Sciatic nerve (tissue), 2 donors: ENCODE measurements at places on chromosomes 11 and 22. TPM values are rescaled to one million over a fixed set of nuclear protein-coding genes. Genes with fewer than 3 reads are reported as not detected.

DNA sequence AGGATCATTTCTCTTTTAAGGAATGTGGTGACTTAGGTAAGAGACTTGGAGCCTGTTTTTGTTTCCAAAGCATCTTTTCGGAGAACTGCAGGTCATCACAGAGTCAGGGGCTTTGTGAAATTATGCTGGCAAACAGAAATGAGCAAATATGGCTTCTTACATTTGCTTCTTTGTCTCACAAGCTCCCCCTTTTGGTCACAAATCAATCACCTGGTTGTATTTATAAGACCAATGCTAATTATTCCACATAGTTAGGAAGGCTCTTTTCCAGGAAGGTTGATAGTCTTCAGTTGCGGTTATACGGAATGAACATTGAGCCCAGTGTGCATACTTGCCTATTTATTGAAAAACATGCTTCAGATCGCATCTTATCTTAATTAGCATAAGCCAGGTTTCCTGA lies 34.6 kb upstream of the CEP126 start:
- no peak for DNase-seq

DNA sequence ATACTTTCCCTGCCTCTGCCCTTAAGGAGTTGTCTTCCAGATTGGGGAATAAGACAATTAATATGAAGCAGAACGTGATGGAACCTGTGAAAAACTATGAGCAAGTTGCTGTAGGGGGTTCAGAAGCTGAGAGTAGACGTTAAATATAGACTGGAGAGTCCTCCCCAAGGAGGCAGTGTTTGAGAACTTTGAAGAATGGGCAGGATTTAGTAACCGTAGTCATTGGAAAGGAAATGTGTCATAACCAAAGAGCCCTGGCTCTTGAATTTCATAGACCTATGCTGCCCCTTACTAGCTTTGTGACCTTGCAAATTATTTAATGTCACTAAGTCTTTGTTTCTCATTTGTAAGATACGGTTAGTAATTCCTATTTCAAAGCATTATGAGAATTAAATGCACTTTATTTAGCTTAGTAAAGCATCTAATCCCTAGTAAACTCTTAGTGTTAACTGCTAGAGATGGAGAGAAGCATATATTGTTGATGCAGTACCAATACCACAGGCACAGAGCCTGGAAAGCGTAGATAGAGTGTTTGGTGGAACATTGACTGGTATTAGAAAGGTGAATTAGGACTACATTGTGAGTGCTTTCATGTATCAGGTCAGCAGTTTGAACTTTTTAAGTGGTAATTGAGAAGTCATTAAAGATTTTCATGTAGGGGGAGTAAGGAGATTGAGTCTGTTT lies 54.1 kb downstream of the MCAM start:
- DNase-seq, result no peak

- DNase-seq, result no peak
These were observed 21.5 kb upstream of the ETS1 start for GRCh38 chr11:128608746-128609407.

DNA sequence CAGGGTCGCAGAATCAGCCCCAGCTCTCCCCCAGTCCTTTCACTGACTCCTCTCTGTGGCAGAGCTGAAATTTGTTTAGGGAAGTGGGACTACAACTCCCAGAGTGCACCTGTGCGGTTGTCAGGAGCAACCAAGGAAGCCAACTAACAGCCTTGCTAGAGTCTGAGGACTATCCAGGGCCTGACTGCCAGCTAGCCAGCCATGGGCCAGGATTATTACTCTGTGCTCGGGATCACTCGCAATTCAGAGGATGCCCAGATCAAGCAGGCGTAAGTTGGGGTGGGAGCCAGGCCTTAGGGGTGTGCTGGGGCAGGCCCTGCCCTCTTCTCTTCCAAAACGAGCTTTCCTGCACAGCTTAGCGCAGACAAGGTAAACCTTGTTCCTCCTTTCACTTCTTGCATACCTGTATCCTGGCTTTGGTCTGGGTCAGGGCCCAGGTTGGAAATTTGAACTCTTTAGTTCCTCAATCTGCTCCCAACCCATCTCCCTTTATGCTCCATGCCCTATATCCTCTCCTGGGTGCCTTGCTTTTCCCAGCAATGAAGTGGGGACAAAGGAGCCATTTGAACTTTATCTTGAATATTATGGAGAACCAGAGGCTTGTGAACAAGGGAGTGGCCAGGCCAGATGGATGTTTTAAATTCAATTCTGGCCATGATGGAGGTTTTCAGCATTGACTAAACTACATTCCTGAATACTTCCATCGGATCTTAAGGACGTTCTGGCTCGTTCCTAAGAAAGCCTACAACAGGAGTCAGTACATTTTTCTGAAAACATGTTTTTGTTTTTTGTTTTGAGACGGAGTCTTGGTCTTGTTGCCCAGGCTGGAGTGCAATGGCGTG lies at the start of gene DNAJB13:
TSS of gene DNAJB13 (plus strand) at position 158 of the 842 bp plus-strand sequence. CDS start at position 202, 44 bp downstream.
- DNase-seq, result no peak

DNA sequence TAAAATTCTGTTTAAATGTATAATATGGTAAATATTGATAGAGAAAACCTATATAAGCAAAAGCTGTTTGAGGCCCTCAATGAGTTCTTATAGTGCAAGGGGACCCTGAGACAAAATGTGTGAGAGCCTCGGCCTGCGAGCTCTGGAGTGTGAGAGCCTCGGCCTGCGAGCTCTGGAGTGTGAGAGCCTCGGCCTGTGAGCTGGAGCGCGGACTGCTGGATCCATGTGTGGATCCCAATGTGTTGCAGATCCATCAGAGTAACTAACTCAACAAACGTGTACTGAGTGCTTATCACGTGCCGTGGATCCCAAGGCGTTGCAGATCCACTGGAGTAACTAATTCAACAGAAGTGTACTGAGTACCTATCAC lies 6.0 kb downstream of the RTL6 start:
- no peak for DNase-seq

GRCh38 chr11:72745511-72745910 lies 6.7 kb downstream of the ARAP1 start:
- DNase-seq, result no peak

- DNase-seq, result no peak
These were observed 22.2 kb downstream of the NNMT start for GRCh38 chr11:114318361-114318760.

GRCh38 chr11:130370845-130371590 lies 56.3 kb upstream of the ZBTB44 start:
- DNase-seq, result no peak

DNA sequence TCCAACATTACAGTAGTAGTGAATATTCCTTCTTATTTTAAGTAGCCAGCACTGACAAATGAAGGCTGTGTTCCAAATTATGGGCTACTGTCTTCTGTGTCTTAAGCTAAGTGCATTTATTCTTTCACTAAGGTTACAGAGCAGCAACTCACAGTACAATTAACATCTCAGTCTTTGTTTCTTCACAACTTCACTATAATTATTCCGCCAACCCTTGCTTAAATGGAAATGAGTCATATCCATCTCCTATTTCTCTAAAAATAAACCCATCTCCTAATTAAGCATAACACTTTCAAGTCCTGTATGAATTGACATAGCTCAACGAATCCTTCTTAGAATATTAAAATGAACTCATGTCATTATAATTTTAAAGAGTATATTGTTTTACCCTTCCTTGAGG lies 6.7 kb downstream of the ETS1 start:
- no peak for DNase-seq

DNA sequence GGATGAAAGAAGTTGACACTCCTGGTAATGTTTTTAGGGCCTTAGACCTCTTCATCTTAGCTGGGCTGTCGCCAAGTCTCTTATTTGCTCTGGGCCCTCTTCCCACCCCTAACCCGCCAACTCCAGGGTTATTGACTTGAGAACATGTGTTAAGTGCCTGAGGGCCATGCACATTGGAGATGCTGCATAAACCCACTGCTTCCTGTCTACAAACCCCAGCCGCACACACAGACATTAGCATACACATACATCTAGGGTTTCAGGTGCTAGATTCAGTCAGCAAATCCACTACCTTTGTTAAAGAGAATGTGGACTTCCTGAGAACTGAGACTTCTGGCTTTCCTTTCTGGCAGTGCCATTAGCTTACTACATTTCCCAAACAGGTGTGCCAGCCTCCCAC lies 817 bp downstream of the PANX3 start:
- DNase-seq, result no peak

DNA sequence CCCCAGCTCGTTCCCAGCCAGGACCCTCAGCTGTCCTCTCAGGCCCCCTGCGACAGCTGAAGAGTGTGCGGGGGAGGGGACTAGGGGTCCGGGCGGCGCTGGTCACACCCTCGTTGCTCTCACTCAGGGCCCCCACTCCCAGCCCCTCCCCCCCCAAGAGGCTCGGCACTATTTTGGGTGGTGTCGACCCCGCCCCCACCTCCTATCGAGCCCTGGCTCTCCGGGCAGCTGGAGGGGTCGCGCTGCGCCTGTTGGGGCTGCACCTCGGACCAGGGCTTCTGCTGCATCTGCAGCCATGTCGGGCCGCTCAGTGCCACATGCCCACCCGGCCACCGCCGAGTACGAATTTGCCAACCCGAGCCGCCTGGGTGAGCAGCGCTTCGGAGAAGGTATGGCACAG lies at the start of gene HSPB2:
TSS of gene HSPB2 (plus strand) at position 200 of the 400 bp plus-strand sequence. CDS start at position 296, 96 bp downstream.
- DNase-seq, result peak; percentile 73

DNA sequence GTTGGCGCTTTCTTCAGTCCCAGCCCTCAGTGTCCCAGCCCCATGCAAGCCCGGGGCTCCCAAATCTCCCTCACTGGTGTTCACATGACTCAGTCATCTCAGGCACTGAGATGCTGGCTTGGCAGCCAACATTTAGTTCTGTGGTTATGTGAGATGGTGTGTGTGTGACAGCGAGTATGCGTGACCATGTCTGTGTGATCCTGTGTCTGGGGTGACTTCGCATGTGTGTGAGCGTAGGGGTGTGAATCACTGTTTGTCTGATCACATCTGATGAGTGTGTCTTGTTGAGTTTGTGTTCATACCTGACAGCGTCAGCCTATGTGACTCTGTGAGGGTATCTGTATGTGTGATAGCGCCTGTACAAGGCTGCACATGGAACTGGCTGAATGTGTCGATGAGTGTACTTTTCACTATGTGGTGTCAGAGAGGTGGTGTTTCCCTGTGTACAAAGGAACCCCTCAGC lies 16.2 kb downstream of the CREB3L1 start:
- DNase-seq, result no peak

GRCh38 chr22:49373801-49374226 lies 453.9 kb downstream of the BRD1 start:
- DNase-seq, result no peak

DNA sequence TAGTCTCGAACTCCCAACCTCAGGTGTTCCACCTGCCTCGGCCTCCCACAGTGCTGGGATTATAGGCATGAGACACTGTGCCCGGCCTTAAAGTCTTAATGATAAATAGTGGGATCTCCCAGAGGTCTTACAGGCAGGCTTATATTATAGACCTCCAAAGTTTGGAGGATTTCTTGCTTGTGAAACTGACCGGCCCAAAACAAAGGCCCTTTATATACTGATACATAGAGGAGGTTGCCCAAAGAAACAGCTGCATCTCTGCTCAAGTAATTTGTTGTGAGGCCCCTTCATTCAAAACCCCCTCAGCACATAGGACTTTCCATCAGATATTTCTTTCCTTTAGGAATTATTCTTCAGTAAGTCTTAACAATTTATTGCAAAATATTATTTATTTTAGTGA lies 27.4 kb upstream of the RDX start:
- no peak for DNase-seq

- no peak for DNase-seq
These were observed 26.0 kb downstream of the PARVG start for GRCh38 chr22:44206696-44207095.

GRCh38 chr11:79110321-79110720 lies 330.5 kb downstream of the TENM4 start:
- DNase-seq, result no peak

DNA sequence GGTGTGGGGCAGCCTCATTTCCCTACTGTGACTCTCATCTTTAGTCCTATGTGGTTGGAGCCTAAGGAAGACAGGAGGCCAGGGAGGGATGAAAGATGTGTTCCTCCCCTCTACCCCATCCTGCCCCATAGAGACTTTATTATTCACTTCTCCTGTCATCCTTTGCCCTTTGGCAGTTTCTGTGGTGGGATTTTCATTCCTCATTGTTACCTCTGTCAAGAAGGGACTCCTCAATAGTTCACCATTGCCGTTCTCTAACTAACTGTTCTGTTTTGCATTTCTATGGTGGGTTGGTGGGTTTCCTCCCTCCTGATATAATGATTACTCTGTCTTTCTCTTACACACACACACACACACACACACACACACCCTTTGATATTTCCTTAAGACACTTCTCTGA lies 202.3 kb downstream of the DSCAML1 start:
- DNase-seq, result no peak

The OR52D1 gene
- total RNA-seq, result not detected

The BLID gene
- total RNA-seq, result 9.3 TPM

The MMP8 gene
- total RNA-seq, result 2.3 TPM

The IGLL1 gene
- total RNA-seq, result not detected

The SAA4 gene
- total RNA-seq, result not detected

The LINC01488 gene
- not detected for total RNA-seq

The OR51A7 gene
- not detected for total RNA-seq

The DNAJC24 gene
- total RNA-seq, result 16.7 TPM

The FGF4 gene
- 9.2 TPM for total RNA-seq

The GALR3 gene
- total RNA-seq, result not detected

The ADM2 gene
- 0.09 TPM for total RNA-seq
